ENCODE measurements at places on chromosomes 16 and 17.
A peak's percentile ranks its signal among the peaks of the same experiment; 100 is the strongest.

GRCh38 chr17:17819561-17819995, 17.2 kb downstream of the SREBF1 start:
- peak; percentile 51 for DNase-seq

GRCh38 chr17:43740541-43740940, 18.1 kb downstream of the SOST start:
- DNase-seq, result no peak

GRCh38 chr16:58828901-58829545, 94.9 kb upstream of the GOT2 start:
- peak; percentile 27 for DNase-seq

DNA sequence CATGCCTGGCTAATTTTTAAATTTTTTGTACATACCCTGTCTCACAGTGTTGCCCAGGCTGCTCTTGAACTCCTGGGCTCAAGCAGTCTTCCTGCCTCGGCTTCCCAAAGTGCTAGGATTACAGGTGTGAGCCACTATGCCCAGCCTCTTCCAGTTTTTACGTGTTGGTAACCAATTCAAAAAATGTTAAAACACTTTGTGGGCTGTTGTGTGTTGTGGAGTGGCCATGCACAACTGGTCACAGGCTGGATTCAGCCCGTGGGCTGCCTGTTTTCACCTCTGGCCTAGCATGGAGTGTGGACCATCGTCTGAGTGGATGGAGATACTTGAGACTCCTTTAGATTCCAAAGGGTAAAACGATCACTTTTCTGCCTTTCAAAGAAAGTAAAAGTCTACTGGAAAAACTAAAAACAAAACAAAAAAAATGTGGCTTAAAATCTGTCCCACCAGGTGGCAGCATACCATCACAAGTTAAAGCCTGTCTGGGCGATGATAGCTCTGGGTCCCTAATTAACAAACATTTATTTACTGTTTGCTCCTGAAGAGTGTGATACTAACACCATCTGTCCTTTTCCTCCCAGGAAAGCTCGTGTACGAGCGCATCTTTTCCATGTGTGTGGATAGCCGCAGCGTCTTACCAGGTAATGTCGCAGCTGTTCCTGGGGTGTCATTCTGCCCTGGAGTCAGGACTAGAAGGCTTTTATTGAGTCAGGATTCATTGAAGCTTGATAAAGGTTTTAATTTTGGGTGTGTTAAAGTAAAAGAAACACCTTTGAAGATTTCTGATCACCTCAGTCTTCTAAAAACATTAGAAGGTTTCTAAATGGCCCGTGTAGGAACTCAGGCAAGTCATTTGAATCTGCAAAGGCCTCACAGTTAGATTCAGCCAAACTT, 45.8 kb downstream of the VPS35L start:
- peak; percentile 60 for DNase-seq

DNA sequence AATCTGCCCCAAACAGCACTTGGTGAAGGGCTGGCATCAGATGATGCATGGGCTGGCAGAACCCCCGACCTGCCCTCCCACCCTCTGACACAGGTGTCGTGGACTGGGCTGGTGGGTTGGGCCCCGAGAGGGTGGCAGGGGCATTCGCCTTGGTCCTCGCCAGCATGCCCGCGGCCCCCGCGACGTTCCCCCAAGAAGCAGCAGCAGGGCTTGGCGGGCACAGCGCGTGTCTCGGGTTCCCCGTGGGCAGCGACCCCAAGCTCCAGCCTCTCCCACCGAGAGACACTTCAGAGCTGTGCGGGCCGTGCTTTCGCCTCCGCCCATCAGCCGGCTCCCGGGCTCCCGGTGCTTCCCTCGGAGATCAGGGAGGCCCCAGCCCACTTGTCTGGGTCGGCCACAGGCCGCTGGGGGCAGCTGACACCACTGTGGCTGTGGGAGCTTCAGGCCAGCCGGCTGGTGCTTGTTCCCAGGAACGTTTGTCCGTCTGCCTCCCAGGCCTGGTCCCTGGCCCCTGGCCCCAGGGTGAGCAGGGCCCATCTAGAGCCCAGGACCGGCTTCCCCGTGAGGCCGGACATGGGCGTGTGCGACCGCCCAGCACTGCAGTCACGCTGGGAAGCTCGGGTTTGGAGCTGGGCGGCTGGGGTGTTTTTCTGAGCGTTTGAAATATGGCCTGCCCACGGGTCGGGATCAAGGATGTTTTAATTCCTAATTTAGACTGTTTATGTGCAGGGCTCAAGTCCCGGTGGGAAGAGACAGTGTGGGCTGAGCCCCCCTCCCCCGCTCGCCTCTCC, 16.6 kb downstream of the CACNA1H start:
- DNase-seq, result no peak

DNA sequence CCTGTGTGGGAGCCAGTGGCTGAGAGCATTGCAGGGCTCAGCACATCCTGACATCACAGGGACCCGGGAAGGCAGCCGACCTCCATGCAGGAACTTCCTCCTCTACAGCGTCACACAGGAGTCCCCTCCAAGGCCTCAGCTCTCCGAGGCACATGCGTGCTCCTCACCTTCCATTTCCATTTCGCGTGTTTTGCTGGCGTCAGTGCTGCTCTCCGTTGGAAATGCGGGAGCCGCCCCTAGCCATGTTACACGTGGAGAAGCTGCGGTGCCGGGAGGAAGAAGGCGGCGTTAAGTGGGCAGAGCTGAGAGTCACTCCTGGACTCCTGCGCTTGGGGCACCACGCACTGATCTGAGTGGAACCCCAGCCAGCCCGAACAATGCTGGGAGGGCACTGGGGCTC, 25.2 kb upstream of the CRISPLD2 start:
- DNase-seq, result no peak

DNA sequence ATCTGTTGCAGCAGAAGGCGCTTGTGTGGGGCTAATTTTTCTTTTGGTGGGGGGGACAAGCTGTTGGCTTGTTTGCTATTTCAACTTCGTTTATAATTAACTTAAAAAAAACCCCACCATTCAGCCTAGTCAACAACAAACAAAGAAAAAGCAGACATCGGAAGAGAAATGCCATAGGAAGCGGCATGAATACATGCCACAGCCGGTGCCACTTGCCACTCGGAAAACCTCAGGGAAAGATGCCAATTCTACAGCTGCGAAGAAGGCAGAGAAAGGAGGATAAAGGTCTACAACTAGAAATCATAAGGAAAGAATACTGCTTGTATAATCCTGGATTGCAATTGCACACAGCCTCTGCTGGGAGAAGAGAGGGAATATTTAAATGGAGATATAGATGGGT, 254.4 kb upstream of the PMFBP1 start:
- no peak for DNase-seq

GRCh38 chr17:76388966-76389888, 4.8 kb downstream of the SPHK1 start:
- DNase-seq, result no peak

DNA sequence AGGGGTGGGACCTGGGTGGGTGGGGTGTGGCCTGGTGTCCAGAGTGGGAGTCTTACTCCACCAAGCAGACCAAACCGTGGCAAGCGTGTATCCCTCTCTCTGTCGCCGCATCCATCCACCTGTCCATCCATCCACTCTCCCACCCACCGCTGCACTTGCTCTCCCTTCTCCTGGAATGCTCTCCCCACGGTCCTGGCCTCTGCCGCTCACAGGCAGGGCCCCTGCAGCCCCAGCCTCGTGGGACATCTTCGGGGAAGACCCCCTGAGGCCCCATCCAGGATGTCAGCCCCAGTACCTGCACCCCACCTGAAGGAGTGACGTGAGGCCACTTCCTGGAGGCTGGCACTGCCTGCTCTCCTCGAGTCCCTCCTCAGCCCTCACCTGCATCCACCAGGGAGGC, 189.5 kb upstream of the GSE1 start:
- DNase-seq, result no peak

DNA sequence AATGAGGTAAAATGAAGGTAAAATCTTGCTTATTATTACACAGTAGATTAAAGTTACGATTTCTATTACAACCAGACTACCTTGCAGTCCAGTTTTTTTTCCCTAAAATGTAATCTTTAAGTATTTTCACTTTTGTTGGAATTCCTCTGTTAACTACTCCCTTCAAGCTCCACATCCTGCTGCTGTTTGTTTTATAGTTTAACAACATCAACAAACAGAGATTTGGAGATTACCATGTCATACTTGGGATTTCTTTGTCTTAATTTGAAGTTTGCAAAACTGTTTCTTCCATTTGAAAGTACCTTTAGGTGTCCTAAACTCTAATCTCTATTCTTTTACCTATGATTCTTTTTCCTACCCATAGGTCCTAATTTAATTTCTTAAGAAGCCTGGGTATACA, 83.3 kb downstream of the ABHD15 start:
- DNase-seq, result no peak

- DNase-seq, result no peak
These were observed 36.4 kb downstream of the CDK5R1 start for GRCh38 chr17:32523017-32523680.

DNA sequence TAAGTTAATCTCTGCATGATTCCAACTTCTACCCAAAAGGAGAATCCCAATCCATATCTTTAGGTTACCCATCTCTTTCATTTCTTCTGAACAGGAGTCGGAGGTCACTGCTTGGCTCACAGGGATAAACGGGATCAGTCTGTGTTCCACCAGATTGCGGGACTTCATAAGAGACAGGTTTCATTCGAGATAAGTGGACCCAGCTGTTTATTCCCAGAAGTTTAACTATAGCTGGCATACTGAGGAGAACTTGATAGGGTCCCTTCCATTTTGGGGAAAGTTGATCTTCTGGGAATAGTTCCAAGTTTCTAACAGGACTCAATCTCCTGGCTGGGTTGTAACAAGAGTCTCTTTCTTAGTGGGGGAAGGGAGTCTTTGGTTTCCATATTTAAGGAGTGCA, 45.4 kb upstream of the ARL4D start:
- peak; percentile 87 for DNase-seq

GRCh38 chr16:50831751-50832150, 89.9 kb downstream of the CYLD start:
- DNase-seq, result peak; percentile 17

GRCh38 chr17:19248928-19249574, 11.9 kb downstream of the EPN2 start:
- DNase-seq, result no peak

DNA sequence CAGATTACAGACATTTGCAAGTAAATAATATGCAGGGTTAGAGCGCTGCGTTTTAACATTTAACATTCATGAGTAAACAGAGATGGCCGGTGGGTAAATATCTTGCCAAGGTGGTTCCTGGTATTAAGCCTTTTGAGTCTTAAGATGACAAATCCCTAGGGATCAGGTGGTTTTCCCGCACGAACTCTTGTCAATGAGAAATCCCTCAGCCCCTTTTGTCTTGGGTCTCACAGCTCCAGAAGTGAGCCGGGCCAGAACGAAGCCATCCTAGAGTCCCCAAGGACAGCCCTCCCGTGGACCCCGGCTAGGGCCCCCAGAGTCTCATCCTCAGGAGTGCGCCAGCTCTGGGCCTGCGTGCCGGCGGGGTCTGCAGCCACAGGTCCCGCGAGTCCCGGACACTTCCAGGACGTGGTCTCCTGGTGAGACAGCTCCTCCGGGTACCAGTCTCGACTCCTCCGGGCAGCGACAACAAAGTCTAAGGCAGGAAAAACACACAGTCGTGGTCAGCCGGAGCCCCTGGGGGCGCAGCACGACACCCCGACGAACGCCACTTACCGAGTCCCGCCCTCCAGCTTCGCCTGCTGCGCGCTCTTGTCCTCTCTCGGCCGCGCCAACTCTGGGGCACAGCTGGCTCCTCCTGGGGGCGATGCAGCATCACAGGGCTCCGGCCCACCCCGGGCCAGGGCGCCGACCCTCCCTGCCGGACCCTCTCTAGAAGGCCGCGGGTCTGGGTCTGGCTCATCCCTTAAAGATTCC, 13.3 kb downstream of the MIS12 start:
- DNase-seq, result no peak

DNA sequence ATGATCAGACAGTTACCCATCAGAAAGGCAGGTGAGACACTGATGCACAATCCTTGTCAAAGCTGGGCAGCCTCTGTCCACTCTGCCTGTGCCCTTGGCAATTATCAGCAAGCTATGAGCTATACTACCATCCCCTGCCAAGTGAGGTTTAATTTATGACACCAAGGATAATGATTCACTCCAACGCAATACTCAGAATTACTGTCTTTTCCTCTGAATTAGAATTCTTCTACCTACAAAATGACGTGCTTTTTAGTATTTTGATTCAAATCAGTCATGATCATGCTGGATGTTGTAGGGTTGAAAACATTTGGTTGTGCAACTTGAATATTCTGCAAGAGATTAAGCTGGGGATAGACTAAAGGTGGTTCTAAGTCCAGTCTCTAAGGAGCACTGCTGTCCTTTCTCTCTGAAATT, 116.8 kb upstream of the SOX9 start:
- DNase-seq, result no peak

Measured in OCI-M1 (cell line).